ENCODE measurements at places on chromosomes 6 and 20.

DNA sequence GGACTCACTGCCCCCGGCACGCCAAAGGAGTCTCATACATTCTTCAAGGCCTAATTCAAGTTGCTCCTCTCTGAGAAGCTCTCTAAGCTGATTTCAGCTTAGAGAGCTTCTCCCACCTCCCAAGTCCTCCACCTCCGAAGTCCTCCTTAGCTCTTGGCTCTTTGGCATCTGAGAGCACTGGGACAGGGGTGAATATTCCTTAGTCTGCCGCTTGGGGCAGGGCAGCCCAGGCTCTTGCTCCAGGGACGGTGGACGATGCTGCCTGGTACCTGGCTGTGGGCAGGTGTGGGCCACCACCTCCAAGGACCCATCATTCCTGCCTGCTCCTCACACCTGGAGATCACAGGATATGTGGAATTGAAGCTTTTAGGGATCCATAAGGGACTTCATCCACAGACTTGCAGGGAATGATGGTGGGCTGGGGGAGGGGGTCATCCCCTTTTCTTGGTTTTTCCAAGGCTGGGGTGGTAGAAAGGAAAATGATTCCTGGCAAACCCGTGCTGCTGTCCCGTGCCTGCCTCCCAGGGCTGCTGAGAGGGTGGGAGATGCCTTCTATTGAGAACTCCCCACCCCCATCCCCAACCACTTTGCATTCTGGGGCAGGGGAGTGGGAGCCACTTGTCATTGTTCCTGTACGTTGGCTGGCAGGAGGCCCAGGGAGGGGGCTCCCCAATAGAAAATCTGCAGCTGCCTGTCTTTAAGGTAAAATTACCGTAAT, 57.4 kb downstream of the ARHGAP40 start:
- DNase-seq: no peak

DNA sequence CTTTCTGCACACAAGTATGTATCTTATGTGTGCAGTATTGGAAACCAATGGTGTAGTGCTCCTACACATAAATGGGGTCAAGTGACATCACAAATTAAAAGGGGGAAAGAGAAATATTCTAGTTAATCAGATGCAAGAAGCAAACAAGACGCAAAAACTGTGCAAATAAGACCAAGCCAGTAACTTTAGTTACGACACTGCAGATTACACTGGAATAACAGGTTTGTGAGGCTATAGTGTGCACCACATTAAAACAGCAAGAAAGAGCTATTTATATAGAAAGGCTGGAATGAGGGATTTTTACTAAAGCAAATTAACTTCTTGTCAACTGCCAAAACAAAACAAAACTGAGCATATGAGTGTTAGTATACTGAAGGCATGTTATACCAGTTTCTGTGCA, 45.8 kb downstream of the NR2E1 start:
- no peak for DNase-seq

DNA sequence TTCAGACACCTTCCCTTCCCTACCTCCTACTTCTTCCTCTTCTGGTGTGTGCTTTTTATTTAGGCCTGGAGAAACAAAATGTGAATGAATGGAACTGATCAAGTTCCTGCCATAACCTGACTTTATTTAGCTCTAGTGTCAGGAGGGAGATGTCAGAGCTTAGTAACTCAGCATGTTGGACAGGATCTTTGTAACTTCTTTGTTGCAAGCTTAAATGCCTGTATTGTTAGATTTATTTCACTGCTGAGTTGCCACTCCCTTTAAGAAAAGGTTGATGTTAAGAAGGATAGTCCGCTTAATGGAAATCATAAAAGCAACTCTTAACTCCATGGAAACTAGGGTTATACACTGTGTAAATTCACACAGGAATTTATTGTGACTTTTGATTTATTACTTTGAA, 2.2 kb downstream of the FAM120B start:
- DNase-seq: no peak

- DNase-seq: no peak
These were observed 263.5 kb downstream of the THBS2 start for GRCh38 chr6:168990019-168990751.

GRCh38 chr20:37524859-37525708, 2.6 kb downstream of the BLCAP start:
- DNase-seq: no peak

DNA sequence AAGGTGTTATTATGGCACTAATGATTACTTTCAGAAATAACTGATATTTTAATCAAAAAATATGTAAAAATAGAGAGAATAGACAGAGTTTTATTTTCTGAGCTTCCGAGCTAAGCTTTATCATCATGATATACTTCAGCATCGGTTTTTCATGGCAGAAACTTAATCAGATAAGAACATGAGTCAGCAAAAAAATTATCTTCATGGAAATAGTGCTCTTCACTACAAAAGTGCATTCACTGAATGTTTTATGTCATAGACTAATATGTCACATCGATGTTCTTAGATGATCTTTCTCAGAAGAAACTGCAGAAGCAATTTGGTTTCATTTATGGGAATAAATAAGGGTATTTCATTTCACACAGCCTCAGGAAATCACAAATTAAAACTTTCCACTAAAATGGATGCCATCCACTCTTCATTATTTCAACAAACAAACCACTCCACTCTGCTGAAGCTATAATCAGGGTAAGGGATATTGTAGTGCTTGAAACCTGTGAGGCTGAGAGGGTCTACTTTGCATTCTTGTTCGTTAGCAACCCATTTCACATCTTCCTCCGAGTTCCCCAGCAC, 10.2 kb upstream of the MAP3K7 start:
- DNase-seq: no peak

- no peak for DNase-seq
These were observed 160.4 kb downstream of the PACRG start for GRCh38 chr6:162887981-162888689.
